ENCODE measurements at places on chromosomes 11 and 22. TPM values are rescaled to one million over a fixed set of nuclear protein-coding genes. Genes with fewer than 3 reads are reported as not detected.

GRCh38 chr11:926341-926916 lies 759 bp downstream of the AP2A2 start:
- DNase-seq = no peak

- DNase-seq = no peak
Observed at GRCh38 chr11:75856912-75857311, 41.9 kb downstream of the UVRAG start.

GRCh38 chr11:107743191-107743590 lies 31.3 kb upstream of the SLN start:
- DNase-seq = no peak

Gene SCGB1D2
- not detected for total RNA-seq

Gene ESAM
- 1.1 TPM for total RNA-seq

DNA sequence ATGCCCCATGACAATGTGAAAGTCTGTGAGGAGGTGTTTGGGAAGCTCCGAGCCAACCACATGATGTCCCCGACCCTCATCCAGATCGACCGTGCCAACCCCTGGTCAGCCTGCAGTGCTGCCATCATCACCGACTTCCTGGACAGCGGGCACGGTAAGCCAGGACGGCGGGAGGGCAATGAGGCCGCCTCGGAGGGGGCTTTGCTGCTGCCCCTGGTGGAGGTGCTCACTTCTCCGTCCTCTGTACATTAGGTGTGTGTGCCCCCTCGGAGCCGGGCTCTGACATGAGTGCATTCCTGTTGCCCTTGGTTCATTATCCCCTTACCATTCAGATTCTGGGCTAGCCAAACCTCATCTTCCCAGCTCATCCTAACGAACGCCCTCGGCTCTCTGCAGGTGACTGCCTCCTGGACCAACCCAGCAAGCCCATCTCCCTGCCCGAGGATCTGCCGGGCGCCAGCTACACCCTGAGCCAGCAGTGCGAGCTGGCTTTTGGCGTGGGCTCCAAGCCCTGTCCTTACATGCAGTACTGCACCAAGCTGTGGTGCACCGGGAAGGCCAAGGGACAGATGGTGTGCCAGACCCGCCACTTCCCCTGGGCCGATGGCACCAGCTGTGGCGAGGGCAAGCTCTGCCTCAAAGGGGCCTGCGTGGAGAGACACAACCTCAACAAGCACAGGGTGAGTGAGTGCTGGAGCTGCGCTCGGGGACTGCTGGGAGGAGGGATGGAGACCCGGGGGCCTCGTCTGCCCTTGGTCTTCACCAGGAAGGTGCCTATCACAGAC lies 13.8 kb downstream of the ADAMTS15 start:
- no peak for DNase-seq

- DNase-seq = no peak
Observed at GRCh38 chr11:17184882-17185587, 22.8 kb downstream of the PIK3C2A start.

Gene SPDYC
- total RNA-seq = not detected

GRCh38 chr22:24335496-24335895 lies 64.9 kb downstream of the SPECC1L start:
- DNase-seq = no peak

GRCh38 chr11:96186806-96187205 lies 156.2 kb downstream of the MAML2 start:
- no peak for DNase-seq

GRCh38 chr11:86495351-86495750 lies 120.7 kb downstream of the CCDC81 start:
- DNase-seq = no peak

All from neural crest cell (in vitro differentiated cells).